GM13977 (cell line): ENCODE measurements at places on chromosomes 13 and 19.

GRCh38 chr13:34217343-34218025, 399.5 kb downstream of the RFC3 start:
- no peak for DNase-seq

- DNase-seq, result no peak
Observed at GRCh38 chr13:52969373-52969772, 59.2 kb upstream of the OLFM4 start.

DNA sequence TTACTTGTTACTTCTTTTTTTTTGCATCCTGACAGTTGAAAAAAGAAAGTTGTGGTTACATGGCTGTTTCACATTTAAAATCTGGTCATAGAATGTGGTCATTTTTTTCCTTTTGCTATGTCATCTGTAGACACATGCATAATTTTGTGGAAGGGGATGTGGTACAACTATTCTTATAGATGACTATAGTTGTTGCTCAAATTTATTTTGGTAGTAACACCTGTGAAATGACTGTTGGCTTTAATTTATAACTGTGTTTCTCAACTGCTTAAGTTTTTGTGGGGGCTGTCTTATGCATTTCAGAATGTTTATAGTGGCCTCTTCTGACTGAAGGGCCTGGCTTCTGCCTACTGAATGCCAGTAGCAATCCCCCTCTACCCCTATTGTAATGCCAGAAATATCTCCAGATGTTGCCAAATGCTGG, 130.5 kb downstream of the PAN3 start:
- DNase-seq, result peak; percentile 73

GRCh38 chr13:23799945-23800344, 89.3 kb downstream of the MIPEP start:
- DNase-seq, result peak; percentile 30

- DNase-seq, result no peak
Observed at GRCh38 chr19:47499371-47499770, 15.4 kb upstream of the KPTN start.

- no peak for DNase-seq
Observed at GRCh38 chr13:21256351-21256761, 79.9 kb downstream of the MRPL57 start.

DNA sequence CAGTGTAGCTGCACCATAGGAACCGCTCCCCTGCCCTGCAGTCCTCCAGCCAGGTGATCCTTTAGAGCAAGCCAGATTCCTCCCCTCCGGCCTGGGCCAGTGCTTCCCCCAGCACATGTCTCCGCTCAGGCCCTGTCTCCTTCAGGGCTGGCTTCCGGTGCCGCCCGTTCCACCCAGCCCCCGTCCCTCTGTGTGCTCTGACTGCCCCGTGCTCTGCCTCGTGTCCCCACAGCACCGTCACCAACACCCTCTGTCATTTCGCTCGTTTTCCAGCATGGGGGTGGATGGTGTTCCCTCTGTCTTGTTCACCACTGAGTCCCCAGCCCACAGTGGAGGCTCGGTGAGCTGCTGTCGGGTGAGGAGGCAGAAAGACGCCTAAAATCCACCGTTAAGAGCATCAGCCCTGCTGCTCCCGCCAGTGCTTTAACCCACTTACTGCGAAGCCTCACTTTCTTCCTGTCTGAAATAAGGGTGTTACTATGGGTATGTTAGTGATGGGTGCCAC, 54.5 kb downstream of the TSSK6 start:
- DNase-seq, result no peak

DNA sequence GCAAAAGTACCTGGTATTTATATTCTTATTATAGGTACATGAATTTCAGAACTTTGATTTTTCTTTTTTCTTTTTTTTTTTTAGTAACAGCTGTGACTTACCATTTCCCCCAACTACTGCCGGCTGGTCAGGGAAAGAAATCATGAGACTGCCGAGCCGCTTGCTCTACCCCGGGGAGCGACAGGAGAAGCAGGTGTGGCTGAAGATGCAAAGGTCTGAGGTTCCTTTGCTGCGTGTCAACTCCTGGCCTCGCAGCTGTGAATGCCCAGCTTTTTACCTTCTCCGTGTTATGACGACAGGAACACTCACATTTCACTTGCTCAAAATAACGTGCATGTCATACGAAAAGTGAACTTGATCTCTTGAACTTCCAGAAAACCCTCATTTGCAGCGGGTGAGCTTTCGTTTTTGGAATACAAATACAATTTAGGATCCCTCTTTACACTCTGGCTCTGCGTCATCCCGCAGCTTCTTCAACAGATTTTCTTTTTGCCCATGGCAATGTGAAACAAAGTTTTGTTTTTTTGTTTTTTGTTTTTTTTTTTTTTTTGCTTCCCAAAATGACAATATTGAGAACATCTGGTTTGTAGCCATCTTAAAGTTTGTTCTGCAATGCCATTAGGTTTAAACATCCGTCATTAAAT, 117.9 kb downstream of the EFNB2 start:
- DNase-seq, result no peak

DNA sequence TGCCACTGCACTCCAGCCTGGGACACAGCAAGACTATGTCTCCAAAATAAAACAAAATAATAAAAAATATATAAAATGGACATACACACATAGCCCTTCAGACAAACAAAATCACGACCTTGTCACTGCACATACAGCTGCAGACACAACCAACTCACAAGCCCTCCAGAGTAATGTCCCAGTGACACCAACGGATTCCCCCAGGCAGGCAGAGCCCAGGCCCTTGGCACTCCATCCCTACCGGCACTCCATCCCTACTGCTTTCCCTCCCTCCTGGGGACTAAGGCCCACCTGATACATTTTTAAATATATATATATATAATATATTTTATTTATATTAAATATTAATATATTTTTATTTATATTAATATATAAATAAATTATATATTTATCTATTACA, 18.5 kb downstream of the ZNF101 start:
- no peak for DNase-seq

DNA sequence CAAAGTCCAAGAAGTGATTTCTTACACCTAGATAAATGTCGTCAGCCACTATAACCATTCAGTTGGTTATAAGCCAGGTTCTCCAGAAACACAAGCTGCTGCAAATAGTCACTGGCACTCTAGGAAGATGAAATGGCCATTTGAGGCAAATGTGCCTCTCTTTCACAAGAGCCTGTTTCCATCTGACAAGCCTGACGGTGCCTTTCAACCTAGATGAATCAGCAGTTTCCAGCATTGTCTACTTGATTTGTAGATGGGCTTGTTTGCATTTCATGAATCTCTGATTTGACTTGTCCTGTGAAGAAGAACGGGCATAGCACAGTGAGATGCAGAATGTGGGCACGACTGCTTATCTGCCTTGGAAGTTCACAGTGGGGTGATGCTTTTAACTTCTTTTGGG, 327.2 kb downstream of the LMO7 start:
- no peak for DNase-seq

DNA sequence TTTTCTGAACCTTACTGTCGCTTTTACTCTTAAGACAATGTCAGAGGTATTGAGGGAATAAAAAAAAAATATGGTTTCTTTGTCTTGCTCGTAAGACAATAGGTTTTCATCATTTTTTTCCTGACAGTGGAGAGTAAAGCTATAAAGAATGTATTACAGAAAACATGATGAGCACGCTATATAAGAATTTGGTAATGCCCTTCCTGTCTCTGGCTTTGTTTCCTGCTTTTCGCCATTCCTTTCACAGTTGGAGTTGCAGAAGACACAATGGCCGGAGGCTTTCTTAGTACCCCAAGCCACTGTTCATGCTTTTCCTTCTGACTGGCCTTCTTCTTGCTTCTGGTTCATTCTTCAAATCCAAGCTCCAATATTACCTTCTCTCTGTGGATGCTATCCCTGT, 101.0 kb upstream of the DACH1 start:
- no peak for DNase-seq

DNA sequence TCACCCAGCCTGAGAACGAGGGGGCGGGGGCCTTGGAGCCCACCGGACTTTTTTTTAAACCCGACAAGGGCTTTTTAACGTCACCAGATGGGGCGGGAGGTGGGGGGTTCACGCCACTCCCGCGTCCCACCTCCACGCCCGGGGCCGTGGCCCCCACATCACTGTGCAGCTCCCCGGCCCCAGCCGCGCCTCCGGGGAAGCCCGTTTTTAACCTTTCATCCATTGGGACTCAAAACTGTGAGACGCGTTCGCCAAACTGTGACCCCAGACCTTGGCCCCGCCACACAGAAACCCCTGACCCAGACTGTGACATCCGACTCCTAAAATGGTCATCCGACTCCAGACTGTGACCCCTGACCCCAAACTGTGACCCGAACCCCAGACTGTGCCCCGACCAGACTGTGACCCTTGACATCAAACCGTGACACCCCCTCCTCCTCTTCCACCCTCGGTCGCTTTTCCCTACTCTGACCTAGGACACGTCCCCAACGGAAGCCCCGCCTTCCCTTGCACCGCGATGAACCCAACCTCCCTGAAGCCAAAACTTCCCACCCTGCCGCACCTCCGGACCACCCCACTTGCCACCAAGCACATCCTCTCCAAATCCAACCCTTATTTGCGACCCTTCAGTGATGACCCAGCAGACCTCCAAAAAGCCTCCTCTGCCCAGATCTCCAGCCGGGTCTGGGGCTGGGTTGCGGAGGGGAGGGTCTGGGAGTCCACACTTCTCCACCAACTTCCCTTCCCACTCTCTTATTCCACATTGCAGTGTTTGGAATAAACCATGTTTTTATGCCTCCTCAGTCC, 1.5 kb upstream of the GRWD1 start:
- peak; percentile 51 for DNase-seq

DNA sequence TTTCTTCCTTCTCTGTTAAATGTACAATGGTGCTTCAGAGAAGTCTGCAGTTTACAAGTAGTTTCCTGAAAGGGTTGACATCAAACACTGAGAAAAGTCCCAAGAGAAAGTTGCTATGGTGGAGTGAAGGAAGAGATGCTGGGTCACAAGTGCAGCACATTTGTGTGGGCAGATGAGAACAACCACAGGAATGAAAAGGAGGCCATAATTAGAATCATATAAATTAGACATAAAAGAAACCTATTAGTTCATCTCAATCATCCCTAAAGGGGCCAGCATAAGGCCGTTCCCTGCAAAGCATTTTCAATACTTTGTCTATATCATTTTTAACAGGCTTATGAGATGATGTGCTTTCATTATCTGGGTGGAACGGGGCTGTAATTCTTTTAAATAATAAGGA, 359.2 kb downstream of the IRS2 start:
- no peak for DNase-seq

- peak; percentile 22 for DNase-seq
Observed at GRCh38 chr19:17806945-17807344, 12.0 kb downstream of the B3GNT3 start.

- DNase-seq, result no peak
Observed at GRCh38 chr13:99990126-99990977, 8.8 kb downstream of the ZIC2 start.

DNA sequence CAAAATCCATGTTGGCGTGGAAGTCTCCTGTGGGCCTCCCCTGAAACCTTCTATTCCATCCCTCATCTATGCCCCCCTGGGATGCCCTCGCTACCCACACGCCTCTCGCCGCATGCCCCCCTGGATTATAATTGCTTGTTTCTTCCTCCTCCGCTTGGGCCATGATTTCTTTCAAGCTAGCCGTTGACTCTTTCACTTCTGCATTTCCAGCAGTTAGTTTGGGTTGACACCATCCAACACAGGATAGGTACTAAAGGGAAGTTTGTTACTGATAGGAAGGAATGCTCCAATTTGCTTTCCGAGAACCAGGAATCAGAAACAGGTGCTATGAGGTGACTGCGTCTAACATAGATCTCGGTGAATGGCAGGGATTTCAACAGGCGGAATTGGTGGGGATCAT, 7.7 kb upstream of the SLC25A15 start:
- no peak for DNase-seq

DNA sequence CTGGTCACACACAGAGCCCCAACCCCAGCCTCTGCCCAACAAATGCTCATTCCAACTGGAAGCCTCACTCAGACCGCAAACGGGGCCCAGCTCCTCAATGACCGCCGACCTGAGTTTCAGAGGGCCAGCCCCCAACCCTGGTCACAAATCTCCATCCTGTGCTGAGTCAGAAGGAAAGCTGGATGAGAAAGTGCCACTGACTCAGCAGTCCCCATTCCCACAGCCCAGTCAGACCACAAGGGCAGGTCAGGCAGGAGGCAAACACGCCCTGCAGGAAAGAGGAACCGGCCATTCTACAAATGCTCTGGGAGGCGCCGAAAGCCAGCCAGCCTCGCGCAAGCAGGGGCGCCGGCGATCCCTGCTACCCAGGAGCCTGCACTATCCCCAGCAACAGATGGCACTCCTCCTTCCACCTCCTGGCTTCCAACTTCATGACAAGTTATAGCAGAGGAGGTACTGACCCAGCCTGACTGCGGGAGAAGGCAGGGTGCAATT, 14.1 kb upstream of the PRKD2 start:
- no peak for DNase-seq
